ENCODE measurements at places on chromosomes 7 and 10.
A peak's percentile ranks its signal among the peaks of the same experiment; 100 is the strongest.

GRCh38 chr10:132341017-132341416, 9.0 kb downstream of the LRRC27 start:
- DNase-seq, result no peak

GRCh38 chr7:106062521-106062931, 49.6 kb downstream of the SYPL1 start:
- DNase-seq, result no peak

- DNase-seq, result no peak
Observed at GRCh38 chr7:154852205-154852604, 150.7 kb downstream of the PAXIP1 start.

- peak; percentile 83 for DNase-seq
Observed at GRCh38 chr7:88224601-88225275, 4.9 kb upstream of the SRI start.

DNA sequence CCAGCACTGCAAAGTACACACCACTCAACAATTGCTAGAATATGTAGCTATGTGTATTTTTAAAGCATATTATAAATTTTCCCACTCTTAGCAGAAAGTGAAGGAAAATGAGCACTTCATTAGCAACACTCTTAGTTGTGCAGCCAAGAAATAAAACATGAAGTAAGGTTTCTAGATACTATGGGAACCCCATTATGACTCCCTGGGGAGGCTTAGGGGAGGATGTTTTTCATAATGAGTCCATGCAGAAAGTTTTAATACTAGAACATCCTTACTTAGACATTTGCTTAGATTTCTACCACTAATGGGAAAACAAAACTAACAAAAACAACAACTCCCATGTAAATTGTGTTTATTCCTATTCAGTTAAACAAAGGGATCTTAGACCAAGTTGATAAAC, 148.4 kb upstream of the HDAC9 start:
- no peak for DNase-seq

All from COLO829 (cell line).